ENCODE measurements at places on chromosomes 7 and 10. TPM values are rescaled to one million over a fixed set of nuclear protein-coding genes. Genes with fewer than 3 reads are reported as not detected.

The RBAK gene
- total RNA-seq = 14.1 TPM

The LIPJ gene
- total RNA-seq = not detected

The AKR1B15 gene
- not detected for total RNA-seq

The CTNNA3 gene
- total RNA-seq = 0.72 TPM

DNA sequence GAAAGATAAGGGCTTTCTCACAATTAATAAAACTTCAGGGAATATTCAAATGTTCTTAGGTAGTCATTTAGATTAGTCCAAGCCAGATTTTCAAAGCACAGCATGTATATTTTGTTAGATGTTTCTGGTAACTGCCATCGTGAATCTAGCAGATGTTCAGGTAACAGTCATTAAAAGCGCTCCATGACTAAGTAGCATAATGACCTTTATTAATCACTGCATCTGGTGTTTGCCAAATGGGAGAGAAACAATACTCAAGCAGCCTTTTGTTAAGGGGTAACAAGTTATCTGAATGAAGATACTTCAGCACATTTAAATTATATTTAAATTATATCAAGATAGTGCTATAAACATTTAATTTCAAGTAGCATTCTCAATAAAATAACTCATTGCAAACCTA, 47.5 kb downstream of the USP6NL start:
- peaks cover 7% of the 10 kb centered on the region for H3K4me1 ChIP-seq
- no peak overlapping the region for H3K27ac ChIP-seq
- H3K4me3 ChIP-seq = no peak overlapping the region
- H3K27me3 ChIP-seq = no peaks in the 10 kb centered on the region

DNA sequence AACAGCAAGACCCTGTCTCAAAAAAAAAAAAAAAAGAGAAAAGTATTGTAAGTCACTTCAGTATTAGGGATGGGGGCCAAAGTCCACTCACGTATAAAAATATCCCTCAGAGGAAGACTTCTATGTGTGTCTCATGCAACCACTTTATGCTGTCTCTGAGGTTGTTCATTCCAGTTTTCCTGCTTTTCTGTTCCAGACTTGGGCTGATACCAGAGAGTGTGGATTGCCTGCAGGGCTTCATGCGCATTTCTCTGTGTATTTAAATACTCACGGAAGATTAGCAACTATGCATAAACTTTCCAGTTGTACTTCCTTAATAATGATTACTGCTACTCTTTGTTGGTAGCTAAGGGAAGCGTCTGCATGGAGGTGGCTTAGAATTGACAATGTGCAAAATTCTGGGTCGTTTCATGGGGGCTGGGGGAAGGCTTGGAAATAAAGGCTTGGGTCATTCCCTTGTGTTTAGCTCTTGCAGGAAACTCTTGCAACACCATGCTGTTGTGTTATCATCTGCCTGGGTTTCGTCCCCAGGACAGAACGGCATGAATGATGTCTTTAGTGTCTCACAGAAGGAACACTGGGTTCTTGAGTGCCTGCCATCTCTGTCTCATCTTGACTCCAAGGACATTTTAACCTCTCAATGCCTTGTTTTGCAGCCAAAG, 54.1 kb downstream of the KIAA1217 start:
- no peak overlapping the region for H3K27ac ChIP-seq
- no peak for DNase-seq
- no peak overlapping the region for H3K4me3 ChIP-seq
- no peaks in the 10 kb centered on the region for H3K4me1 ChIP-seq

DNA sequence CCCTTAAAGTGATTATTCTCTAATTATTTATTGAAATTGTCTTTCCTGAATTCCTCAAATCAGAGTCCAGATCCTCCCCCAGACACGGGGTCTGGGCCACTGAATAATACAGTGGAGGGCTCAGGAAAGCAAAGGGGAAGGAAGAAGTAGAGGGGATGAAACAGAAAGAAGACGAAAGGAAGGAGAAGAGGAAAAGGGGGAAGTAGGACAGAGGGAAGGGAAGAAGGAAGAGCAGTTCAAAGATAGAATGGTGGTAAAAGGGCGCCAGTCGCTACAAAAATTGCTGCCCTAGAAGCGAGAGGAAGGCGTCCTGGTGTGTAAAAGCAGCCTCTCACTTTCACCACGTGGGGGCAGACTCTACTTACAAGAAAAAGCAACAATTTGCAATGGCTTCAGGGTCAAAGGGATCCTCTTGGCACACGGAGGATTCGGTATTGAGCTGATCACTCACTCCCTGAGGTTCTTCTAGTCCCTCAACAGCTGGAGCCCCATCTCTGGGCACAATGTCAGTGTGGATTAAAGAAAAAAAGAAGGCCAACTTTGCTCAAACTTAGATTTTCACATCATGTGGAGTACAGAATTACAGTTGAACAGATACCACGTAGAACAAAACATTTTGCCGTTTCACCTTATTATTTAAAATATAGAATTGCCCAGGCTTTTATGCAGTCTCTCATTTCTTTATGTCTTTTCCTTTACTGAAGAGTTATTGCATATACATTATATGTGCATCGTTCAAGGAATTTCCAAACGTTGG, 31.4 kb upstream of the NPVF start:
- no peaks in the 10 kb centered on the region for H3K4me1 ChIP-seq
- H3K27me3 ChIP-seq = no peaks in the 10 kb centered on the region
- H3K4me3 ChIP-seq = no peak overlapping the region
- peak; percentile 82 for DNase-seq
- no peak overlapping the region for H3K27ac ChIP-seq

DNA sequence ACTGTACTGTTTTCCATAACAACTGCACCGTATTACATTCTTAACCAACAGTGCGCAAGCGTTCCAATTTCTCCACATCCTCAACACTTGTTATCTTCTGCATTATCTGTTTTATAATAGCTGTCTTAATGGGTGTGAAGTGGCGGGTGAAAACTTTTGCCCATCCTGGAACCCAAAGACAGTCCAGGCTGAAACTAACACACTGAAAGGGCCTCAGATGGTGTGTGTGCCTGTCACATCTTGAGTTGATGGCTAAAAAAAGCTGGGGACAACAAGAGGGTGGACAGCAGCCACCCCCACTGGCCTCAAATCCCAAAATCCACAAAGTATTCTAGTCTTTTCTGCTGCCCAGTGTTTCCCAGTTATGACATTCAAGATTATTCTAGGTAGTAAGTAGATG, 19.4 kb downstream of the OPALIN start:
- no peaks in the 10 kb centered on the region for H3K4me1 ChIP-seq
- no peaks in the 10 kb centered on the region for H3K36me3 ChIP-seq
- no peak for DNase-seq
- no peak overlapping the region for H3K27ac ChIP-seq
- H3K27me3 ChIP-seq = no peaks in the 10 kb centered on the region

DNA sequence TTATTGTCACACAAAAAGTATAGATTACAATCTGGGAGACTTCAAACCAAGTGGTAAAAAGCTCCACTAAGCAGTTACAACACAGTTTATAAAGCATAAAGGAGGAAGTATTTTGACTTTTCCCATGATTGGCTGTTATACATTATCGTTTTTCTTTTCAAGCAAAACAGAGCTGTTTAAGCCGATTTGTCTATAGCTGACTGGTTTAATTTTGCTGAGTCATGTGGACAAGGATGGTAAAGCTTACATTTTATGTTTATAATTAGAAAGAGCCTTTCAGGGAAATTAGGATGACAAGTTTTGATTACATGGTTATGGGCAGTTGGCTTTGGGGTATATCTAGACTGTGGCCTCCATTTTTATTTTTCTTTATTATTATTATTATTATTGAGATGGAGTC, 152.5 kb upstream of the STK17A start:
- H3K27ac ChIP-seq = no peak overlapping the region
- H3K27me3 ChIP-seq = no peaks in the 10 kb centered on the region
- H3K4me3 ChIP-seq = no peak overlapping the region
- H3K36me3 ChIP-seq = no peaks in the 10 kb centered on the region
- no peak for DNase-seq
- H3K4me1 ChIP-seq = no peaks in the 10 kb centered on the region

DNA sequence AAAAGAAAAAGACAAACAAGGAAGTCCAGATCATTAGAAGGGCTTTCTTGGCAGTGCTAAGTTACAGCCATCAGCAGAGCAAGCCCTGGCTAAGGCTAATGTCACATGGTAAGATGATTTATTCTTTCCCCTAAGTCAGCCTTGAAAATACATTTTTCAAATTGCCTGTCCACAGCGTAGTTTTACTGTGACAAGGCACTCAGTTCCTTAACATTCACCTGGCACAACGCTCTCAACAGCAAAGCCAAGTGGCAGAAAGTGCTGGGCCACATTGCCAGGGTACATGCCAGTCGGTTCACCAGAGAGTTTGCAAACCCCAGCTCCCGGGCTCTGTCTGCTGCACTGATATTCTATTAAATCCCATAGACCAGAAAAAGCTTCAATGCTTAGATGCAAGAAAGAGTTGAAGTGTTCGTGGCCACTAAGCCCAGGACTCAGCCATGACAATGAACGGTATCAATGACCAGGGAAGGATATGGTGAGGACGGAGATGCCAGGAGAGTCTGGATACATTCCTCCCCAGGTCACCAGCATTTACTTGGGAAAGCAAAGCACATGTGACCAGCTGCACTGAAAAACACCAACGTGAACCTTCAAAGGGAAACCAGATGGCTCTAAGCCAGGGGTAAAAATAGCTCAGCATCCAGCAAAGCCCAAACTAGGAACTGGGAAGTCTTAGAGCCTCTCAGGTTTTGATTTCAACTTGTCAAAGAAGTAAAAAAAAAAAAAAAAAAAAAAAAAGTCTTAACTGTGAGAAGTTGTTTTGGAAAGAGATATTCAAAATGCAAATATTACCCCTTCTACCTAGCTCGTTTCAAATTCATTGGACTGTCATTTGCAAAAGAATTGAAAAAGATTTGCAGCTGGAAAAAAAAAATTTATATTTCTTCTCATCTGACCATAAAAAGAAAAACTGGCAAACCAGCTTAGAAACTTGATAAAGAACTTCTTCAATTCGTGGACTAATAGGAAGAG, 23.9 kb upstream of the MPP7 start:
- no peak overlapping the region for H3K4me3 ChIP-seq
- H3K27me3 ChIP-seq = no peaks in the 10 kb centered on the region
- no peaks in the 10 kb centered on the region for H3K4me1 ChIP-seq
- peak; percentile 11 for DNase-seq
- H3K36me3 ChIP-seq = no peaks in the 10 kb centered on the region

- no peaks in the 10 kb centered on the region for H3K4me1 ChIP-seq
- no peak overlapping the region for H3K4me3 ChIP-seq
- DNase-seq = no peak
Observed at GRCh38 chr7:80896906-80897598, 21.8 kb downstream of the SEMA3C start.

DNA sequence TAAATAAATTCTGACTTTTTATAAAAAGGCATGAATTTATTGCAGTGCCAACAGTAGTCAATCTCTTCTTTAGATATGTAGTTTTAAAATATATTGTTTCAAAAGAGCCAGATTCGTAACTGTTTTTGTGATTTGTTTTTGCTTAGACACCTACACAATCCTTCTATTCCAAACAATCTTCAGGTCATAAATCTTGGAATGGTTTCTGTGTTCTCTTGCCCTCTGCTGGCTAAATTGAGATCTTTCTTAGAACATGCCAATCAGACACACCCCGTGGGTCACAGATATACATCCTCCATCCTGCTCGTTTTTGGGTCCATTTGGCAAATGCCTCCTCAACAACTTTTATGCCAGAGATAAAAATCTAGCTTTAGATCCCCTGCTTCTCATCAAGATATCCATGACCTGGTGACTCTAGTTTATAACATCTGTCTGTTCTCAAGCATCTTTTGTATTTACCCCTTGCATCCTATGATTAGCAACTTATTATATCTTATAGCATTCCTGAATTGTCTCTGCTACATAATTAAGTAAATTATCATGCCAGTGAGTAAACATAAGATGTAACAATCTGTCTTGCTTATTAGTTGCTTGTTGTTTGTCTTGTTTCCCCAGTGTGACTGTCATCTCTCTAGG, 35.3 kb upstream of the IFRD1 start:
- DNase-seq = no peak
- H3K4me3 ChIP-seq = no peak overlapping the region
- no peaks in the 10 kb centered on the region for H3K4me1 ChIP-seq
- no peaks in the 10 kb centered on the region for H3K36me3 ChIP-seq
- H3K27me3 ChIP-seq = no peaks in the 10 kb centered on the region

- H3K27me3 ChIP-seq = no peaks in the 10 kb centered on the region
- no peak for DNase-seq
- no peak overlapping the region for H3K27ac ChIP-seq
- no peaks in the 10 kb centered on the region for H3K4me1 ChIP-seq
Observed at GRCh38 chr10:114758331-114758730, 63.2 kb upstream of the FHIP2A start.

- no peak overlapping the region for H3K4me3 ChIP-seq
- H3K27me3 ChIP-seq = no peaks in the 10 kb centered on the region
- DNase-seq = peak; percentile 92
- no peak overlapping the region for H3K27ac ChIP-seq
Observed at GRCh38 chr7:94289071-94289470, 105.6 kb upstream of the COL1A2 start.

DNA sequence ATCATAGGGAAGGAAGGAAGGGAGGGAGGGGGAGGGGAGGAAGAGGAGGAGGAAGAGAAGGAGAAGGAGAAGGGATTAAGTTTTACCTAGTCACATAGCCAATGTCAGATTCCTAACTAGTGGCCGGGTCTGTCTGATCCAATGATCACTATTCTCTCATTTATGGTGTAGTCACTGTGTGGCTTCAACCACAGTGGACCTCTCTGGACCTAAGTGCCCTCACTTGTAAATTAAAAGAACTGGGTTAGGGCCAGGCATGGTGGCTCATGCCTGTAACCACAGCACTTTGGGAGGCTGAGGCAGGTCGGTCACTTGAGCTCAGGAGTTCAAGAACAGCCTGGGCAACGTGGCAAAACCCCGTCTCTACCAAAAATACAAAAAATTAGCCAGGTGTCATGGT, 6.6 kb upstream of the SERPINE1 start:
- H3K4me1 ChIP-seq = peaks cover 6% of the 10 kb centered on the region
- H3K27ac ChIP-seq = no peak overlapping the region
- H3K4me3 ChIP-seq = no peak overlapping the region
- no peaks in the 10 kb centered on the region for H3K27me3 ChIP-seq

DNA sequence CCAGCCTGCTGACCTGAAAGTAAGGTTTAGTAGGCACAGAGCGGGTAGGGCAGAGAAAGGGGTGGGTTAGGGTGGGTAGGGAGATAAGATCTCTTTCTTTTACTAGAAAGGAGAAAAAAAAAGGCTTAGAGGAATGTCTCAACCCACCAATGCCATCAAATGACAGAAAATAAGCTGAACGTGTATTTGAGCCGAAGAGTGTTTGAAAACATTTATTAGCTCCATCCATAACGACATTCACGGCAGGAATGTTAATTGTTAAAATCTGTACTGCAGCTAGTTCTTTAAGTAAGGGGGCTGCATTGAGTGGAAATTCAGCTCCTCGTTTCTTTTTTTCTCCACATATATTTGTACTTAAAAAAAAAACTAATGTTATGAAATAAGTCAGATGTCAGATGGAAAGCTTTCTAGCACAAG, 63.7 kb upstream of the ARID5B start:
- no peaks in the 10 kb centered on the region for H3K36me3 ChIP-seq
- H3K27me3 ChIP-seq = no peaks in the 10 kb centered on the region
- H3K4me1 ChIP-seq = peaks cover 11% of the 10 kb centered on the region
- peak; percentile 35 for DNase-seq

GRCh38 chr10:14727465-14727864, 47.2 kb downstream of the FAM107B start:
- no peaks in the 10 kb centered on the region for H3K4me1 ChIP-seq
- DNase-seq = no peak
- no peak overlapping the region for H3K4me3 ChIP-seq
- H3K27me3 ChIP-seq = no peaks in the 10 kb centered on the region
- no peaks in the 10 kb centered on the region for H3K36me3 ChIP-seq

- no peak overlapping the region for H3K27ac ChIP-seq
- no peaks in the 10 kb centered on the region for H3K27me3 ChIP-seq
- no peaks in the 10 kb centered on the region for H3K36me3 ChIP-seq
- no peak overlapping the region for H3K4me3 ChIP-seq
- no peak for DNase-seq
Observed at GRCh38 chr7:2979951-2980350, 63.7 kb downstream of the CARD11 start.

Measured in kidney (tissue), 22 donors.